Fibroblast of skin of left quadriceps (primary cell): ENCODE measurements at places on chromosomes 12 and 14.

DNA sequence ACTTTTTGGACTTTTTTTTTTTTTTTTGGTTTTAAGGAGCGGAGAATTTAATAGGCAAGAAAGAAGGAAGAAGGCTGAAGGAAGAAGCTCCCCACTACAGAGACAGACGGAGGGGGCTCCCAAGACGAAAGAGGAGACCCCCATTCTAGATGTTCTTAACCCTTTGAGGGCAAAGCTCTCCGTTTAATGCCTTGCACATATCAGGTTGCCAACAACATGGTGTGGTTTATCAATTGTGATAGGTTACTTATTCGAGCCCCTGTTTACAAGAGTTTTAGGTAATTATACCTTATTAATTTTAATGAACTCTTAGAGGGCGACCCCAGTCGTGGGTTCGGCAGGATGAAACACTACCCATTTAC lies 1.2 kb upstream of the FBXO33 start:
- no peak for DNase-seq

- no peak for DNase-seq
Measured at GRCh38 chr14:85332401-85332800, 197.5 kb upstream of the FLRT2 start.

DNA sequence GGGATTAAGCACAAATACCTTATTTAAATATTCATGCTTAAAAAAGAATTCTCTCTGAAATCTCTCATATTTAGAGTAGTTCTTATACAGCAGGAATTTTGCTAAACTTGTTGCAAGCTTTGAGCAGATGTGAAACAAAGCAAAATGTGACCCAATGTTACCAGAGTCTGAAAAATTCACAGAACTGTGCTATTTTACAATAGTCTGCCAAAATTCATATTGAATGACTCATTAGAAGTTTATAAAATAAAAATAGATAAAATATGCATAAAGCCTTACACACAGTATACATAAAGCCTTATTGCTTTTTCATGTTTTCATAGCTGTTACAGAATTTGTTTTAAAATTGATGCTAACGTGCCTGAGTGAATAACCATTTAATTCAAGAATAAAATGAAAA lies 17.8 kb upstream of the RHOJ start:
- peak; percentile 53 for DNase-seq

GRCh38 chr12:20040831-20041230 lies 327.5 kb upstream of the PDE3A start:
- DNase-seq, result no peak

GRCh38 chr14:53979113-53979681 lies 22.6 kb upstream of the BMP4 start:
- no peak for DNase-seq

- no peak for DNase-seq
Measured at GRCh38 chr12:23495472-23495871, 454.0 kb downstream of the SOX5 start.

- no peak for DNase-seq
Measured at GRCh38 chr12:78035901-78036606, 205.4 kb downstream of the NAV3 start.

- no peak for DNase-seq
Measured at GRCh38 chr14:103739793-103740501, 24.3 kb downstream of the ZFYVE21 start.

DNA sequence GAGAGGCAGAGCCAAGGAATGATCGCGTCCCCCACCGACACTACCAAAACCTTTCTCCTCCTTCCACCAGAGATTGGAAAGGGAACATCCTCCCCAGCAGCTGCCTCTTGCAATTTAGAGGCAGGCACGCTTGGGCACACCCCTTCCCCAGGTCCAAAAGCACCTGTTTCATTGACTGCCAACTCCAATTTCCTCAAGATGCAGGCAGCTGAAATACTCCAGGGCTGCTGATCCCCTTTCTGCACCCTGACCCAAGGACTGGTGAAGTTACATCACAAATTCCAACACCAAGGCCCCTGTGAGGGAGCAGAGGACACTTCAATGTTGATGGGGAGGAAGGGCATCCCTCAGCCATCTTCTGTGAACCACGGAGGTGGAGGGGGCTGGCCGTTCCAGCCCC lies 33.8 kb downstream of the BCL11B start:
- DNase-seq, result no peak

- no peak for DNase-seq
Measured at GRCh38 chr14:79424462-79424861, 786.8 kb downstream of the DIO2 start.

DNA sequence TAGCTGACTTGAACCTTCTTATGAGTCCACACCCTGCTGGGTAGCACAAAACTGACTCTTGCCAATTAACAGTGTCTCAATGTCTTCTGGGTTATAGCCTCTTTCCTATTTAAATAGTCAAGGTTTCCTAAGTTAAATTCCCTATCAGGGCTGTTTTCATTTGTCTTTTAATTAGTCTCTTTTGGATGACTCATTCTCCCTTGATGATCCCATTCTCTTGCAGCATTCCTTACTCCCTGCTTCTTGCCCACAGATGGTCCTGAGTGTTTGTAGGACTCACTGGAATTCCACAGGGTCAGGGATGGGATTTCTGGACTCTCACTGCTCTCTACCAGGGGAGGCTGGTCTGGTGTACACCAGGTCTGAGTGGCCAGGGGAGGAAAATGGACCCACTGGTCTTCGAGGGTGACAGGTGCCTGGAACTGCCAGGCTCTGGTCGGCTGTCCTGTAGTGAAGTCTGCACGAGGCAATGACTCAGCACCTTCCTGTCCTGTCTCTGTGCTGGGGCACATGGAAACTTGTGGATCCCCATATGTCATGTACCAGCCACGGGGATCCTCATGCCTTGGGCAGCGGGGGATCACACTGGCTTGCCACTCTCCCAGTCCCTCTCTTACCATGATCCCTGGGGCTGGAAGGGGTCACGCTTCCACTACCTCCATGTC lies 236.5 kb upstream of the PELI2 start:
- peak; percentile 40 for DNase-seq

- no peak for DNase-seq
Measured at GRCh38 chr14:77204459-77204771, 22.8 kb downstream of the TMEM63C start.

GRCh38 chr12:113630625-113631024 lies 159.0 kb upstream of the LHX5 start:
- DNase-seq, result no peak

GRCh38 chr12:105378911-105379310 lies 48.4 kb downstream of the C12orf75 start:
- DNase-seq, result no peak

DNA sequence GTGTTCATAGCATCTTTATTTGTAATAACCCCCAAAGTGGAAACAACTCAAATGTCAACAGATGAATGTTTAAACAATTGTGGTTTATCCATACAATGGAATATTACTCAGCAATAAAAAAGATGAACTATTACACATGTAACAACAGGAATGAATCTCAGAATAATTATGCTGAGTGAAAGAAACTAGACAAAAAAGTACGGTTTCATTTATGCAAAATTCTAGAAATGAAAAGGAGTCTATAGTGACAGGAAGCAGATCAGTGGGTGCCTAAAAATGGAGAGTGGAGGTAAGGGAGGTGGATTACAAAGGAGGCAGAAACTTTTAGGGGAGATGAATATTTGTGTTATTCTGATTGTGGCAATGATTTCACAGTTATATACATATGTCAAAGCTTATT lies 4.8 kb downstream of the PRKCH start:
- no peak for DNase-seq

GRCh38 chr12:47124451-47124850 lies 44.7 kb upstream of the AMIGO2 start:
- DNase-seq, result no peak

DNA sequence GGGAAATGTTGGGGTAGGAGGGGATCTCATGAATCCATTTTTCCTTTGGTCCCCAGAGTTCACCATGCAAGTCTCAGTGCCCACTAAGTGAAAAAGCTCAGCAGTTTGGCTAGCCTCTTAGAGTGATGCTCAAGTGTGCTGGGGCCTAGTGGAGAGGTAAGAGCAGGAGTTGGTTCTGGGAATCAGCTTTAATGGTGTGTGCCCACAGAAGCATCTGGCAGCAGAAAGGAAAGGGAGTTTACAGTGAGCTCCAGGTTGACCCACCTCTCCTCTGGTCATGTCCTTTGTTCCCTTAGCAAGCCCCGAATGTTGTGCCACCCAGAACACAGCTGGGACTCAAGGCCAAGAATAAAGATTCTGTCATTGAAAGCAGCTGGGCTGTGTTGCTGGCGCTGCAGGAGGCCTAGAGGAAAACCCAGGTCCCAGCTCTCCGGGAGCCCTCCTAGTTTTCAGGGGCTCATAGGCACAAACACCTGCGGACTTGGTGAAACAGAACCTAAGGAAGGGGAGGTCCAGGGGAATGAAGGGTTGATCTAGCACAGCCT lies 320.8 kb downstream of the ZFP36L1 start:
- no peak for DNase-seq

DNA sequence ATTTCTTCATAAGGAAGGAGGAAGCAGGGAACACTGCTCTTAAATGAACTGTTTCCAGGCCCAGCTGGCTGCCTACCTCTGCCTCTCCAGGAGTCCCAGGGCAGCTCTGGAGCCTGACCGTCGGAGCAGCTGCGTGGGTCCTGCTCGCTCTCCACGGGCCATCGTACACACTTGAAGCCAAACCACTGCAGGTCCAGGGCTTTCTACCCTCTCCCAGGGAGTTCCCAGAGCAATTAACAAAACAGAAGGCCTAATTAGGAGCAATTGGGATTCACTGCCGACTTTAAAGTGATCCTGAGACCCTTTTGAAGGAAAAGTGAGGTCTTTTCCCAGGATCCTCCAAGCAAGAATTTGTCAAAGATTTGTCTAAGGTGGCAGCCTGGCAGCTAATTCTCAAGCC lies 76.9 kb downstream of the OTX2 start:
- DNase-seq, result no peak

GRCh38 chr12:127144770-127145169 lies 1122.2 kb upstream of the TMEM132C start:
- no peak for DNase-seq

DNA sequence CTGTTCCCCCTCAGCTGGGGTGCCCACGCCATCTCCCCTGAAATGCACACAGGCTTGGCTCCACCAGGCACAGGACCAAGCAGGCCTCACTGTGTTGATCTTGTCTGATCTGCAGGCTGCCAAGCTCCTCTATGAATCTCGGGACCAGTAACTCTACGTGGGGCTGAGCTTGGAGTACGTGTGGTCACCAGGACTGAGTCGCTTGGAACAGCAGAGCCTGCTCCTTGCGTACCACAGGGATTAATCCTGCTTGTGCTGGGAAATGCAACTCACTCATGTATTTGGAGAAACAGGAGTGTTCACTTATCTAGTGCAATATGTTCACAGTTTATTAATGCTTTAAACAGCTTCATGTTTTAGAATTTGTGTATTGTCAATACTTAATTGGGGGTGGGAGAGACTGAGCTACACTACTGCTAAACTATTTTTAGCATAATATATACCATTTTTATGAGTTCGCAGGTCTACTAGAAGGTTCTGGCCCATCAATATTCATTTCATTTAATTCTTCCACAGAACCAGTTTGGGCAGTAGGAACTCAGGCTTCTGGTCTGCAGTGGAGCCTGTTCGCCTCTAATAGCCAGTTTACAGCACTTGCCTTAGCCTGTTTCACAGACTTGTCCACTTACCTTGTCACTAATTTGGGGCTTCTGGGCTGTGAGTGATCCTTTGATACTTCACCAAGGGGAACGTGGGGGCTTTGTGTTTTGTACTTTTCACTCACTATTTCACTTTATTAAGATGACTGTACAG lies 17.4 kb downstream of the ZFYVE21 start:
- DNase-seq, result no peak

DNA sequence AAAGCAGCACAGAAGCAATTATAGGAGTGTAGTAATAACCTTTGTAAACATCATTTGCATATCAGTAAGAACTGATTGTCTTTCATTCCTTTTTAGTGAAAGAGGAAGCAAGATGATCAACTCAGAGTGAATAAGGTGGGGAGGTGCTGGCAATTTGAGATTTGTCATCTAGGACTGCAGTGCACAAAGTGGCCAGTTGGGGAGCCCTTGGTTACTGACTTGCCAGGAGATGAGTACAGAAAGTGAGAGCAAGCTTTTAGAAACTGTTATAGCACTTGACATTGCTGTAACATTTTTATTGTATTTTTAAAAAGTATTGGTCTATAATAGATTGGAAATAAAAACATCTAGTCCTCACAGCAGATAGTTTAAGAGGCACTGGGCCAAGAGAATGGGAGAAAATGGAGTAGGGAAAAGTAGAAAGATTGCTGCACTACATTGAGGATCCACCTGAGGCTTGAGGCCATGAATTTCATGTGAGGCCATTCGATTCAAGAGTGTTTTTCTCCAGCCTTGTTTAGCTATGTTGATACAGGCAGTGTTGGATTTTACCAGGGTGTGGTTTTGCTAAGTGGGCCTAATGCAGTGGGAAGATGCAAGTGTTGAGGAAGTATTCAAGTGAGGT lies 98.2 kb downstream of the SNAPC1 start:
- DNase-seq, result no peak

GRCh38 chr12:88733008-88733407 lies 152.7 kb upstream of the KITLG start:
- DNase-seq, result no peak

- DNase-seq, result peak; percentile 23
Measured at GRCh38 chr14:99605299-99605961, 1.4 kb upstream of the CCDC85C start.

DNA sequence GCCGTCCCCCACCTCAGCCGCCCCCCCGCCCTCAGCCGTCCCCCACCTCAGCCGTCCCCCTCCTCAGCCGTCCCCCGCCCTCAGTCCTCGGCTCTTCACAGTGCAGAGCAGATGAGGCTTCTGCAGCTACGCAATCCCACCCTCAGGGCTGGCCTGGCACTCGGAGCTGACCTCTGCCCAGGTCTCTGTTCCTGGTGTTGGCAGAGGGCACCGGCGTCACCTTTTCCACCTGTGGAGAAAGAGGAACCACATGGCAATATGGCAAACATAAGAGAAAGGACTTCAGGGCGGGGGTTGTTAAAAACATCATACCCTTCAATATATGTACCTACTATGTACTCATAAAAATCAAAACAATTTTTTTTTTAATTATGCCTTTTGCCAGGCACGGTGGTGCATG lies 45.8 kb downstream of the MLXIP start:
- no peak for DNase-seq

GRCh38 chr12:93361151-93361919 lies 16.4 kb upstream of the NUDT4 start:
- DNase-seq, result no peak

DNA sequence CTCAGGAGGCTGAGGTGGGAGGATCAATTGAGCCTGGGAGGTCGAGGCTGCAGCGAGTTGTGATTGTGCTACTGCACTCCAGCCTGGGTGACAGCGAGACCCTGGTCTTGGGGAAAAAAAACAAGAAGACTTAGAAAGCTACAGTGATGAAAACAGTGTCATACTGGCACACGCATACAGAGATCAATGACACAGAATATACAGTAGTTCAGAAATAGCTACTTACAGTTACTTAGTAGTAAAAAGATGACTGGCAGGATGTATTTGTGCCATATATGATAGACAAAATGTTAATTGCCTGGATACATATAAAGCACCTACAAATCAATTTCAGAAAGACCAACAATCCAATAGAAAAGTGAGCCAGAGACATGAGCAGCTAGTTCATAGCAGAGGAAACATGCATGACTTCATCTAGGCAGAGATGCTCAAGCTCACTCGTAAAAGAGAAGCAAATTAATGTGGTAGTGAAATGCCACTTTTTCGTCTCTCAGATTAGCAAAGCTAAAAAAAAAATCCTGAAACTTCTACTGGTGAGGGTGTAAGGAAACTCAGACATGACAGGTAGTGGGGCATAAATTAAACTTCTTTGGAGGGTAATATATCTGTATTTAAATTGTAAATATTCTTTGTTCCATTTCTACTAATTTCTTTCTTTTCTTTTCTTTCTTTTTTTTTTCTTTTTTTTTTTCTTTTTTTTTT lies 2.5 kb upstream of the ALDH2 start:
- no peak for DNase-seq
